AG09309 (cell line): ENCODE measurements at places on chromosomes 4 and X.

GRCh38 chr4:88752076-88752463 is 54.4 kb upstream of the NAP1L5 start:
- DNase-seq = no peak

- DNase-seq = no peak
Observed at GRCh38 chrX:40897718-40898270, 162.5 kb upstream of the MED14 start.

DNA sequence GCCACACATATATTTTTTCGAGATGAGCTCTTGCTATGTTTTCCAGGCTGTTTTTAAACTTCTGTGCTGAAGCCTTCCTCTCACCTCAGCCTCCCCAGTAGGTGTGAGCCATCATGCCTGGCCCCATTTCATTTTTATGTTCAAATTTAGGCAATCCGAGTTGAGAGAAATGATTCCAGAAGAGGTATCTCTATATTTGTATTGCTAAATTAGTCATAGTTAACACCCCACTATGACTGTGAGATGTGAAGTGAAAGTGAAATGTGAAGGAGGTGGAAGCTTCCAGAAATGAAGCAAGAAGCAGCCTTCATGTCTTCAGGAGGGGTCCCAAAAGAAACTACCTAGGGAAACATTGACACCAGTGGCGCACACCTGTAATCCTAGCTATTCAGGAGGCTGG is 17.7 kb downstream of the APELA start:
- no peak for DNase-seq

DNA sequence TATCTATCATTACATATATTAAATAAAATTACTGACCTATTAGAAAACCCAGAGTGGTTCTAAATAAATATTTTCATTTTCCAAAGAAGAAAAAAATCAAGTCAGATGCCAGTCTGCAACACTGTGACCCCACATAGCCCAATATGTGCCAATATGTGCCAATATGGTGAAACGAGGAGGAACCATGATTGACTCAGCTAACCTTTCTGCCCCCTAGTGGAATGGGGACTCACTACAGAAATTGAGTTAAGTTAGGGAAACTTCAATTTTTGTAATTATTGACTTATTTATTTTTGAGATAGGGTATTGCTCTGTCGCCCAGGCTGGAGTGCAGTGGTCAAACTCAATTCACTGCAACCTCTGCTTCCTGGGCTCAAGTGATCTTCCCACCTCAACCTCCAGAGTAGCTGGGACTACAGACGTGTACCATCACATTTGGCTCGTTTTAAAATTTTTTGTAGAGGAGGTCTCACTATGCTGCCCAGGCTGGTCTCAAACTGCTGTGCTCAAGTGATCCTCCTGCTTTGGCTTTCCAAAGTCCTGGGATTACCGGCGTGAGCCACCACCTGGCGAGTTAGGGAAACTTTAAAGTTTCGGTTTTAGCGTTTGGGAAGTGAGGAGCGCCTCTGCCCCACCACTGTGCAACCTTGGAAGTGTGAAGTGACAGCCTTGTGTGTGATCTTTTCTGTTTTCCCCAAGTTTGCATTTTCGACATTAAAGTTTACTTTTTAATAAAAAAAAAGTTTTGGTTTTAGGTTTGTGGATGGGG is 116.8 kb upstream of the SHISA3 start:
- DNase-seq = no peak

DNA sequence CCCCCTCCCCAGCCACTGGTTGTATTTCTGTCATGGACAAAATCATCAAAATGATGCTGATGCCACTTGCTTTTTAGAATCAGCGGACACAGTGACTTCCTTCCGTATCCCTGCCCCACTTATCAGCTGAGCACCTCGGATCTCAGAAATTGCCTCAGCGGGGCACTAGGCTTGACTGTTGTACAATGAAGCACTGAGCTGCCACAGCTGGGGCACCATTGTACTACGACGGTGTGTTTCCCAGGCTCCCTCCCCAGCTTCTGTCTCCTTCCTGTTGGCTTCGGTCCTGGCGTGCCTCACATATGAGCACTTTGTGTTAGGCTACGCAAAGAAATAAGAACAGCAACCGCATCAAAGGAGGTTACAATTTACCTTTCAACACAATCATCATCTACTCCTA is 82.4 kb downstream of the F11 start:
- DNase-seq = no peak

GRCh38 chrX:67612231-67612630 is 68.4 kb downstream of the AR start:
- DNase-seq = no peak

- DNase-seq = peak; percentile 82
Observed at GRCh38 chr4:88027611-88028608, 20.5 kb downstream of the PKD2 start.

DNA sequence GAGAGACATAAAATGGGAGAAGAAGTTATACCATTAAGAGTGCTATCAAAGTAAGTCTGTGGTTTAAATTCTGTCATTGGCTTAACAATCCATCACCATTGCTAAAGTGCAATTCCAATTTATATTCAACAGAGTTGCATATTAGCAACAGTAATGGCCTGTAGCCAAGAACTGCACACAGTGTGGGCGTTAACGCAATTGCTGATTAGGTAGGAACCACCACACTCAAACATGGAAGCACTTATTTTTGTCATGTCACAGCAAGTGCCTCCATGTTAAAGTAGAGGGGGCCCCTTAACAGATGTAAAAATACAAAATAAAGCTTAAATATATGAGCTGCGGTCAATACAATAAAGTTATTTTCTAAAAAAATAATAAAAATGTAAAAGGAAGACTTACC is 10.8 kb downstream of the LARP7 start:
- DNase-seq = no peak
